ENCODE measurements at places on chromosomes 1 and 21. TPM values are rescaled to one million over a fixed set of nuclear protein-coding genes. Genes with fewer than 3 reads are reported as not detected.

Gene HHIPL2
- not detected for polyA plus RNA-seq

Gene AGO1
- 7.4 TPM for polyA plus RNA-seq

Gene KCNE1
- not detected for polyA plus RNA-seq

Gene UTS2
- polyA plus RNA-seq, result 1.1 TPM

Gene LCE3E
- not detected for polyA plus RNA-seq

Gene LGR6
- polyA plus RNA-seq, result 0.33 TPM

Gene OR10J1
- not detected for polyA plus RNA-seq

Gene GJB3
- polyA plus RNA-seq, result not detected

Gene TRNP1
- polyA plus RNA-seq, result not detected

Gene FCRL5
- polyA plus RNA-seq, result not detected

Gene SLAMF9
- polyA plus RNA-seq, result not detected

Gene NUP133
- 16.8 TPM for polyA plus RNA-seq

Gene FGR
- polyA plus RNA-seq, result 0.12 TPM

Gene IFI44
- polyA plus RNA-seq, result 20.2 TPM

Gene CELA3A
- polyA plus RNA-seq, result not detected

Gene TFAP2E
- not detected for polyA plus RNA-seq

Gene RHBDL2
- not detected for polyA plus RNA-seq

Gene TAS1R2
- not detected for polyA plus RNA-seq

Gene DPH5
- 51.6 TPM for polyA plus RNA-seq

Gene CRP
- polyA plus RNA-seq, result not detected

Gene CDC42SE1
- polyA plus RNA-seq, result 100 TPM

Gene TTC13
- 13.4 TPM for polyA plus RNA-seq

Gene CNR2
- not detected for polyA plus RNA-seq

Gene LIN28A
- not detected for polyA plus RNA-seq

Gene KCNJ9
- polyA plus RNA-seq, result not detected

Gene SPRR1A
- not detected for polyA plus RNA-seq

Gene NMNAT1
- polyA plus RNA-seq, result 6.3 TPM

Gene KRTAP20-2
- not detected for polyA plus RNA-seq

Gene HTR1D
- polyA plus RNA-seq, result not detected
